ENCODE measurements at places on chromosomes 1 and 21.

GRCh38 chr1:14553711-14554110 lies 44.8 kb upstream of the KAZN start:
- no peak for DNase-seq

DNA sequence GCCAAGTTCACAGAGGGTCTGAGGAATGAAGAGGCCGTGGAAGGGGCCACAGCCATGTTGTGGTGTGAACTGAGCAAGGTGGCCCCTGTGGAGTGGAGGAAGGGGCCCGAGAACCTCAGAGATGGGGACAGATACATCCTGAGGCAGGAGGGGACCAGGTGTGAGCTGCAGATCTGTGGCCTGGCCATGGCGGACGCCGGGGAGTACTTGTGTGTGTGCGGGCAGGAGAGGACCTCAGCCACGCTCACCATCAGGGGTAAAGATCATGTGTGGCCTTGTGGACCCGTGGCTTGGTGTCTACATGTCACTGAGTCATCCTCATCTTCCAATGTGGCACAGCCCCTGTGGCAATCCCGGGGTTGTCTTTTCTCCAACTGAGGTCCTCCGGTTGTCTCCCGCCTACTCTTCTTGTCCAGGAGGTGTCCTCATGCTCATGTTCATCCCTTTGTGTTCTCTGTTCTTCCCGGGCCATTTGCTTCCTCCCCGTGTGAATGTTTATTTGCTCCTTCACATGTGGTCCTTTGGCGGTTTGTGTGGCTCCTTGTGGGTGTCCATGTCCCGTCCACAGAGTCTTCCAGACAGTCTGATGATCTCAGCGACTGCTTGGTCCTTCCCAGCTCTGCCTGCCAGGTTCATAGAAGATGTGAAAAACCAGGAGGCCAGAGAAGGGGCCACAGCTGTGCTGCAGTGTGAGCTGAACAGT lies 84.2 kb downstream of the OBSCN start:
- DNase-seq, result no peak

DNA sequence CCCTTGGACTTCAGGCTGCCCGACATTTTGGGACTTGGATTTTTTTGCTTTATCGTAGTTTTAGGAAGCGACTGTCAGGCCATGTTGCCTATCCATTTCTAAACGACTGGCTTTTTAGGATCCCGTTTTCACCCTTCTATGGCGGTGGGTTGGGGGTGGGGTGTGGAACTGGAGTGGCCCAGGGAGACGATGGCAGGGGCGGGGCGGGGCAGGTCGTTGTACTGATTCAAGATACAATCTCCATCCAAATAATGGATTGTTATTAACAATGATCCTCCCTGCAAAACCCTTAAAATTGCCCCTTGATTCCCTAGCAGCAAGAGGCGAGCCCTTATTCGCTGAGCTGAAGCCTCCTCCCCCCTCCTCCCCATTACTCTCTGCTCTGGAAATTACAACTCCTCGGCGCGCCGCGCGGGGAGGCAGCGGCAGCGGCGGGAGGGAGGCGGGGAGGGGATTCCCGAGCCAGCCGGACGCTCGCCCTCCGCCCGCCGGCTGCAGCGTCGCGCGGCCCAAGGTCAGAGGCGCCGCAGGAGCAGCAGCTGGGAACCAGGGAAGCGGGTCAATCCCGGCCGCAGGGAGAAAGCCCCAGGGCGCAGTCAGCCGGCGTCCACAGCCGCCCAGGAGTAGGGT lies at the start of gene TRIM67:
Gene TRIM67, plus strand, starts transcription at position 392 of the 630 bp plus-strand sequence. CDS start 912 bp downstream, outside the sequence.
- DNase-seq, result no peak

DNA sequence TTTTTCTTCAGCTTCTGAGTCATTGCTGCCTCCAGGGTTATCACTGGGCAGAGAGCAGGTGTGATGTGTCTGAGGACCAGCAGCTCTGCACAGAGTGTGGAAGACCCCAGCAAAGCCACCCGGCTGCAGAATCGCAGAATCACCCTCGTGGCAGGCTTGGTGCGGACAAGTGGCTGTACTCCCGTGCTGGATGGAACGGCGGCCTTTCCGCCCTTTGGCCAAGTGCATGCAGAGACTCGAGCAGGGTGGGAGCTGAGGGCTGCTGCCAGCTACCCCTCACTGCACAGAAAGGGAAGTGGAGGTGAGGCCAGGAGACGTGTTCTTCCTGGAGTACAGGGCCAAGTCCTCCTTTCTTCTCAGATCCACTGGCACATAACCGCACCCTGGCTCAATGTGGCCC lies 162.5 kb downstream of the PCBP3 start:
- DNase-seq, result no peak

GRCh38 chr1:233679030-233679429 lies 65.1 kb downstream of the KCNK1 start:
- no peak for DNase-seq

DNA sequence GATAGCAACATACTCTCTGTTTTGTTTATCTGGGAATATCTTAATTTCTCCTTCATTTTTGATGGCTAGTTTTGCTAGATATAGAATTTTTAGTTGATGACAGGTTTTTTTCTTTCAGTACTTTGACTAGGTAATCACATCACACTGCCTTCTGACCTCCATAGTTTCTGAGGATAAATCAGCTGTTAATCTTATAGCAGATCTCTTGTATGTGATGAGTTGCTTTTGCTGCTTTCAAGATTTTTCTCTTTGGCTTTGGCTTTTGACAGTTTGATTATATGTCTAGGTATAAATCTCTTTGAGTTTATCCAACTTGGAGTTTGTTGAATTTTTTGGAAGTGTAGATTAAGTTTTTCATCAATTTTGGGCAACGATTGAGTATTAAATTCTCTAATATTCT lies 142.6 kb downstream of the ZNF644 start:
- DNase-seq, result no peak

DNA sequence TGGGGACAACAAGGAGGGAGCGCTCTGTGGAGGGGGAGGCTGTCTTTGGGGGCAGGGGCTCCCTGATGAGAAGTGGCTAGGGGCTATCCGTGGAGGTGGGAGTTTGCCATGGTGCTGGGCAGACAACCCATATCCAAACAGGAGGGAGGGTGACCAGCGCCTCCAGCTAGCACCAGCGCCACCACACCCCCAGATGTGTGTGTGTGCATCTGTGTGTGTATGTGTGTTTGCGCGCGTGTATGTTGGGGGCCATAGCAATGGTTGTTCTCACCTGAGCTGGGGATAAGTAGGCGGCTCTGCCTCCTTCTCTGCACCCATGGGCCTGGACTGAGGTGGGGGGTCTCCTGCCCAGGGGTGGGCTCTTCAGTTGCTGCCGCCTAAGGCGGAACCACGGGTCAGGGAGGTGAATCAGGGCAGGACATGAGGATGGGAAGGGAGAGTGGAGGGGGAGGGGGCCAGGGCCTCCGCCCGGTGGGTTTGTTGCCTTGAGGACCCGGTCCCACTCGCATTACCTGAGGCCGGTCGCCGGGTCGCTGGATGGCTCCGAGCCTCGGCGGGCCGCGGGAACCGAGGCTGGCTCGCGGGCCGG lies 345 bp downstream of the HPCAL4 start:
- no peak for DNase-seq

Data from stimulated activated CD8-positive, alpha-beta memory T cell treated with anti-CD3 and anti-CD28 coated beads, Interleukin-12 subunit alpha, Interleukin-12 subunit beta, amount 100 ng/mL, for 4 hours (primary cell).